ENCODE measurements at places on chromosomes 6 and 20. TPM values are rescaled to one million over a fixed set of nuclear protein-coding genes. Genes with fewer than 3 reads are reported as not detected.

DNA sequence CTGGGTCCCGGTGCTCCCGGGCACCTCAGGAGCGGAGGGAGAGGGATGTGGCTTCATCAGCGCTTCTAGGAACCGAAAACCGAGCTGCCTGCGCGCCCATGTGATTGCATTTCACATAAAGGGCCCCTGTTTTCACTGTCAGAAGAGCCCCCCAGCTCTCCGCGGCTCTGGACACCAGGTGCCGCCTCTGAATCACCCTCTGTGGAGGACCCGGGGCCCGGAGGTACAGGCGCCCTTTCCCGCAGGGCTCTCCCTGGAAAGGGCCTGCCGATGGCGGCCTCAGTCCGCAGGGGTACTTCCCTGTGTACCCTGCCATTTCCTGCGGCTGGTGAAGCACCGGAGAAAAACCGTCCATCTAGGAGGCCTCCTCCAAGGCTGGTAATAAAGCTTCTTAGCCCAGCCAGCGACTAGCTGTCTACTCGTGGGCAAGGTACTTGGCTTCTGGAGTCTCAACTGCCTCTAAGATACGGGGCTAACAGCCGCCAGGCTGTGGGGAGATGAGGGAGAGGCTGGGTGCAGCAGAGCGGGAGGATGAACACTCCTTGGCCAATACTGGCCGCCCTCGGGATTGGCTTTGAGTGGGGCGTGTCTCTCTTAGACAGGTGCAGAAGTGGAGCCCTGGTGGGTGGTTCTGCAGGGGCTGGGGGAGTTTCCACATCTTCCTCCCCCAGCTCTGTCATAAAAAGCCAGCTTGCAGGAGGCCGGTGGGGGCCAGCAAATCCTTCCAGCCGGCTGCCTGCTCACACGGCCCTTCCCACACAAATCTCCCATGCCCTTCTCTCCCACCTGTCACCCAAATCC lies 1.6 kb downstream of the PPP1R16B start:
- DNase-seq, result no peak

DNA sequence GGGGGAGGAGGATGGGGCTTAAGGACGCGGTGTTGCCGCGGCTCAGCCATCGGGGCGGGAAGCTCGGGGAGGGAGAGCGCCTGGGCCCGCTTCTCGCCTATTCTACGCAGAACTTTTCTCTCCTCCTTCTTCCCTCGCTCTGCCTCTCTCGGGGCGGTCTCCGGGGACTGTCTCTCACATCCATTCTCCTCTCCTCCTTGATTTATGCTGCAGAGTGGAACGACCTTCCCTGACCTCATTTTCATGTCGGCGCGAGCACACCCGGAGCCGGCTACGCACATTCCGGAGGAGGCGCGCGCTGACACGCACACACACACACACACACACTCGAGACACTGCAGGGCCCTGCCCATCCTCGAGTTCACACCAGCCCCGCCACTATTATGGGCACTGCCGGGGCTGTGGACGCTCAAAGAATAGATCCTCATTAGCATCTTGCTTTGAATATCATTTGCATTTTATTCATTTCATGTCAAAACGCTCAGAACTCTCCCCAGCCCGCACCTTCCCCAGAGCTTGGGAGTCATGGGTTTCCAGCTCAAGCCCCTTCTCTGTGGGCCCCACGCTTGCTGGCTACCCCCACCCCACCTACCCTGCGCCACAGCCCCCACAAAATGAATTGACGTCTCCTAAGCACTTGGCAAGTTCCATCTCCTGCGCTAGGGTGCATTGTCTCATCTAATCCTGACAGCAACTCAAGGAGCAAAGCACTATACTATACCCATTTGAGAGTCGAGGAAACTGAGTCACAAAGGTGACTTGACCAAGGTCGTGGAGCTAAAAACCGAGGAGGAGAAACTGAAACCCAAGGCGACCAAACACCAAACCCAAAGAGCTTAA lies 36.8 kb downstream of the NCR2 start:
- no peak for DNase-seq

GRCh38 chr6:161117308-161117707 lies 125.7 kb downstream of the MAP3K4 start:
- DNase-seq, result no peak

DNA sequence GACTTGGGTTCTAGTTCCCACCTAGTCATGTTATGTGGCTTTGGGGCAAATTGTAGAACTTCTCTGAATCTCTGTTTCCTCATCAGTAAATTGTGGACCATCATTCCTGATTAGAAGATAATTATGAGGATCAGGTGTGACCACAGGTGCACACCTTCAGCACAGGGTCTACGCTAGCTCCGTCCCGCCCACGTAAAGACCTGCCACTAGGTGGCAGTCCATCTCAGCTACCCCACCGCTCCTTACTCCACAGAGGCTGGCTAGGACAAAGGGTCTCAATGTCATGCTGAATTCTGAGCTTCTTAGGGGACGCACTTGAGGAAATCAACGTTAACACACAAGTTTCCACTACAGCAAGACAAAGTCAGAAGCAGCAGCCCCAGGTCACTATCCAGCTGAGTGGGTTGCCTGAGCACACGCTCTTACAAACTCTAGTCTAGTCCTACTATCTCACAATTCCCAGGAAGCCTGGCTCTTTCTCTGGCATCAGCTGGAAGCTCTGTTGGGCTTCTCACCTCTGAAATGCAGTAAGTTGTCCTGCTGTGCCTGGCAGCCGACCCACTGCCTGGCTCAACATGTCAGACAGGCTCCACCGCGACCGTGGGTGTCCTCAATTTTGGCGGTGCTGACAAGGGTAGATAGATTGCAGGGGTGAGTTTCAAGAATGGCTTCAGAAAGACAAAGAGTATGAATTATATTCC lies 2.0 kb upstream of the PLCG1 start:
- DNase-seq, result peak; percentile 38

- DNase-seq, result no peak
Observed at GRCh38 chr6:169885131-169885530, 133.7 kb downstream of the ERMARD start.

DNA sequence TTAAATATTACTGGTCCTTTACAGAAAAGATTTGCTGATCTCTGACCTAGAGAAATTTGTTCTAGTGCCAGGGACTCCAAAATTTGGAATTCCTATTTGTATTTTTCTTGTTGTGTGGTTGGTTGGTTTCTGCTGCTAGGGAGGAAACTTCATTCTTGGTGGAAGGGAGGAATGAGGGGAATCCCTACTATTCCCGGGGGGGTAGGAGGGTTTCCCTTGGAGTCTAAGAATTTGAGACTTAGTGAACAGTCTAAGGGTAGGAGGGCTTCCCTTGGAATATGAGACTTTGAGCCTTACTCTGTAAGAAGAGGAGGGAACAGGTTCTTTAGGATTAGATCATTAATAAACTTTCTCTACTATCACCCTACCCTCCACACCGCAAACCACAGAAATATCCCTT lies 67.1 kb upstream of the ADGRF1 start:
- DNase-seq, result no peak

DNA sequence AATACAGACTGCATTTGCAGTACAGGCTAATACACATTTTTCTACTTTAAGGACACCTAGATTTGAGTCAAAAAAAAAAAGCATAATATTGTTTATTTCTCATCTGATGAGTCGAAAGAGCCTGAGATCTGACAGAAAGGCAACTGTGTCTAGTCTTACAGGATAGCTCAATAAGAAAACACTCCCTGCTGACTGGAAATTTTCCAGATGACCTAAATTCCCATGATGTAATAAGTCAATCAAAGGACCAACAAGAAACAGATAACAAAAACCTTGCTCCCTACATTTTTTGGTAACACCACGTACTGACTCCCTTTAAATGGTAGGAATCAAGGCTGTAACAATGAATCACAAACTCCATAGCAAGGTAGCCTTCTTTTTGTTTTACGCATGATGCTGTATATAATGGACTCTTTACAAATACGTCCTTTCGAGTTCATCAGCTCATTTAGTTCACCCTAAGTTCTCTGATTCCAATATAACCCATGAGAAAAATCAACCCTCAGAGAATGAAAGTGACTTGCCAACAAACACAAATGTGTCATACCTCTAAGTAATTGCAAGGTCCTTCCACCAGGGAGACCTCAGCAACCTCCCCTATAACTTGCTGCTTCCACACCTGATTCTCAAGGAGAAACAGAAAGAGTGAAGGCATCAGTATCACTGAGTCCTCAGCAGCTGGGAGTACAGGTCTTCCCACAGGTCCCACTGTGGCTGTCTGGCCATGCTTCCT lies 12.1 kb downstream of the TBX18 start:
- DNase-seq, result no peak

DNA sequence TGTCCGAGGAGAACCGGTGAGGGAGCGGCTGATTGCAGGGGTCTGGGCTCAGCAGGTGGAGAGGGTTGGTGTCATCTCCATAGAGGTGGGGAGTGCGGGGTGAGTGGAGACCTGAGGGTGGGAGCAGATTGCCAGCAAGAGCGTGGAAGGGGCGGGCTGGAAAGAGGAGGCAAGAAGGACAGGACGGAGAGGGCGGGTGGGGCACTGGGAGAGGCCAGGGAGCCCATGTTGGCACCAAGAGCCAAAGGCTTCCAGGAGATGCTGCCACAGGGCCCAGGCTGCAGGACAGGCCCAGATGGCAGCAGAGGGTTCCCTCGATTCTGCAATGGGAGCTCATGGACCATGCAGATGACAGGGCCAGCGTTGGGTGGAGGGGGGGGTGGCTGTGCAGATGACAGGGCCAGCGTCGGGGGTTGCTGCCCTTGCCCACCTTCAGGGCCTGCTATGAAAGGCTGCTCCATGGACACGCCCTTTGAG lies 105.4 kb downstream of the TMEM242 start:
- DNase-seq, result no peak

GRCh38 chr20:34522969-34523871 lies 7.0 kb downstream of the DYNLRB1 start:
- peak; percentile 60 for DNase-seq

DNA sequence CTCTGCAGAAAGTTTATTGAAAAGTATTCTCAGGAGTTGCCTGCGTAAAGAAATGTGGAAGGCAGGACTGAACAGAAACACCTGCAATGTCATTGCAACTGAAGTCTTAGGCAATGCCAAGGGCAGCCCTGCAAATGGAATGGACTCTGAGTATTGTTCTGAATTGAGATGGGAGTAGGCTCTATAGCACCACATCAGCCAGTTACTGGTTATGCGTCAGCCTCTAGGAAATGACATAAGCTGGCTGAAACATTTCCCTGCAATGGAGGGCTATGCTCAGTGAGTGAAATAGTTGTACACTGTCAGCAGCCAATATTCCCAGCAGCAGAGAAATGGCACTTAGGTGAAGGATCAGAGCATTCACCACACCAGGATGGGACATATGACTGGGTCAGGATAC lies 13.8 kb upstream of the GJE1 start:
- DNase-seq, result no peak

DNA sequence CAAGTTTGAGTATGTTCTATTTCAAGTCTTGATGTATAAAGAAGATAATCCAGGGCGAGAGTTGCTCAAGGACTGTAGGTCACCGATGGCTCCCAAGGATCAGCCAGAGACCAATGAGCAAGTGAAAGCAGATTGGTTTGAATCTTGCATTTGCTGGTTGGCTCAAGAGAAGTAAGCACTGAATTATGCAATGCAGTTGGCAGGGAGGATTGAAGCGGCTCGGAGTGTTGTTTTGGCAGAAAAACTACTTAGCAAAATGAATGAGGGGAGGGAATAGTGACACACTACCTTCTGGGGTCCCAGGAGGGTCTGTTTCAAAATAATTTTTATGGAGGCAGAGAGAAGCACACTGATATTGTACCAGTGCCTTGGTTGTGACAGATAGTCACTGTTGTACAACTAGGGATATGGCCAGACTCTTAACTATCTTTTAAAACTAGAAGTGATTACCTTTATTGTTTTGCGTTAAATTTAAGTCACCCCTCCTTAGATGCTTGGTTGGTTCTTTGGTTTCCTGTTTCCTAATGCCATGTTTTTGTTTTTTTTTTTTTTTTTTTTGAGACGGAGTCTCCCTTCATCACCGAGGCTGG lies 15.7 kb downstream of the SASH1 start:
- DNase-seq, result no peak

- no peak for DNase-seq
Observed at GRCh38 chr6:119052292-119052889, 26.1 kb downstream of the FAM184A start.

DNA sequence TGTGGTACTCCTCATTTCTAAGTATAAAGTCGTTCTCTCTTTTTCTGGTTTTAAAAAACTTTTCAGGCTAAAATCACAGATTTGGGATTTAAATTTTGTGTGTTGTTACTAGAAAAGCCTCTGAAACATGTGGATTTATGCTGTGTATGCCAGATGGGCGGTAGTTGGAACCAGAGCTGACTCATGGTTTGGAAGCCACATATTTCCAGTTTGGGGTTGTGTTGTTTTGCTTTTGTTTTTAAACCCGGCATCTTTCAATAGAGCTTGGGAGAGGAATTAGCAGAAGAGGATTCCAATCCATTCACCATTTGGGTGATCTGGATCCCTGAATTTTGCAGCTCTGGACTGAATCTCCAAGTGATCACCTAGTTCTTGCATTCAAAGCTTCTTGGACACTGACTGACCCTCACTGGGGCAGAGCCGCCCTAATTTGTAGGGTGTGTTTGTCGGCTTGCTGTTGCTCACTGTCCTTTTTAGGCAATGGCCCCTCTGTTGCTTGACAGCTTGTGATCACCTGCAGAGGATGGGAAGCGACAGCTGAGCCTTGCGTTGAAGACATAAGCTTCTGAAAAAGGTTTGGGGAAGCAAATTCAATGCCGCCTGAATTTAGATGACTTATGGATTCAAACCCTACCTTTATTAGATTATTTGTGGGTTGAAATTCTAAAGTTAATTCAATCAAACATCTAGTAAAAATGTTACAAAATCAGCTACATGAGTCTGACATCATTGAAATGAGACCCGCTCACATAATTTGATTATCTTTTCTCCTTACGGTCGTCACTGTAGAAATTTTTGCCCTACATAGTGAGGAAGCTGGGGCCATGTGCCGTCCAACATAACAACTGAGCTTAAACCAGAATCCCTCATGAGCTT lies 79.9 kb upstream of the CD83 start:
- DNase-seq, result no peak

DNA sequence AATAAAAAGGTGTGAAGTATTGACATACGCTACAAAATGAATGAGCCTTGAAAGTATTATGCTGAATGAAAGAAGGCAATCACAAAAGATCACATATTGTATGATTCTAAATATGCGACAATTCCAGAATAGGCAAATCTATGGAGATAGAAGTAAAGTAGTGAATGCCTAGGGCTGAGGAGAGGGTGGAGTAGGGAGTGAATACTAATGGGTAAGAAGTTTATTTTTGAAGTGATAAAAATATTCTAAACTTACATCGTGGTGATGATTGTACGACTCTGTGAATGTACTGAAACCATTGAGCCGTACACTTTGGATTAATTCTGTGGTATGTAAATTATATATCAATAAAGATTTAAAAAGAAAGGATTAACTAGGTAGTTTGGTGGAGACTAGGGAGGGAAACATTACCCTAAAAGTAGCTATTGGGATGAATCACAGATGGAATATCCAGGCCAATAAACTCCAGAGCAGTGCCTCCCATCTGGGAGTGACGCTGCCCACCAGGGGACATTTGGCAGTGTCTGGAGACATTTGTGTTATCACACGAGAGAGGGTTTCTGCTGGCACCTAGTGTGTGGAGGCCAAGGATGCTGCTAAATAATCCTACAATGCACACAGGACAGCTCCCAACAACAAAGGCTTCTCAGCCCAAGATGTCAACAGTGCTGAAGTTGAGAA lies 214.2 kb upstream of the PCSK2 start:
- no peak for DNase-seq

BEND6 gene
- total RNA-seq, result not detected

UNC93A gene
- not detected for total RNA-seq

RBBP8NL gene
- 4.8 TPM for total RNA-seq

All from left colon (tissue), 2 donors.